ENCODE measurements at places on chromosomes 6 and 20.
A peak's percentile ranks its signal among the peaks of the same experiment; 100 is the strongest.

DNA sequence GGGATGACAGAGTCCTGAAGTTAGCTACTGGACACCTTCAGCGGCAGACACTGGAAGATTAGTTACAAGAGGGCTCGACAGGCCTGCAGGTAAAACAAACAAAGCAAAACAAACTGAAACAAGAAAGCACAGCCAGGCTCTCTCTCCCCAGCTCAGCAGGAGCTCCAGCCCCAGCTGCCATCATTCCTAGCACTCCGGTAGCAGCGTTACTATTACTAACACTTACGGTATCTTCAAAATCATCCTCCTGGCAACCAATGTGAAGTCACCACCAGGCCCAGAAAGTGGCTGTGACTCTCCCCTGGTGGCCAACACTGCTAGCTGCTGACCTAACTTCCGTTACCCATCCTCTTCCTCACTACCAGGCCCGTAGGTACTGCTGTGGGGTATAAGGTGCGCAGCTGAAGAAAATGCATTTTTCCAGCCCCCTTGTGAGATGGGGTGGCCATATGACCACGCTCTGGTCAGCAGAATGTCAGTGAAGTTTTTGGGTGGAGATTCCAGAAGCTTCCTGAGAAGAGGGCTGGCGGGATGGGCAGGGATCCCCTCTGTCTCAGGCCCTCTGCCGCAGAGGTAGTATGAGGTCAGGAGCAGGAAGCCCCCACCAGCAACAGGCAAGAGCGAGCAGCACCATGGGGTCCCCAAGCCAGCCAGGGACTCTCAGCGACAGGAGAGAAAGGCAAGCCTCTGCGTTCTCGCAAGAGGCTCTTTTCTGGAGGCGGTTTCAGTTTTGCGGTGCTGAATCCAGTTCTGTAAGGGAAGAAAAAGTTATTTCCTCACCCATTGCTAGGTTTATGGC is 37.4 kb upstream of the TBXT start:
- no peak for DNase-seq

DNA sequence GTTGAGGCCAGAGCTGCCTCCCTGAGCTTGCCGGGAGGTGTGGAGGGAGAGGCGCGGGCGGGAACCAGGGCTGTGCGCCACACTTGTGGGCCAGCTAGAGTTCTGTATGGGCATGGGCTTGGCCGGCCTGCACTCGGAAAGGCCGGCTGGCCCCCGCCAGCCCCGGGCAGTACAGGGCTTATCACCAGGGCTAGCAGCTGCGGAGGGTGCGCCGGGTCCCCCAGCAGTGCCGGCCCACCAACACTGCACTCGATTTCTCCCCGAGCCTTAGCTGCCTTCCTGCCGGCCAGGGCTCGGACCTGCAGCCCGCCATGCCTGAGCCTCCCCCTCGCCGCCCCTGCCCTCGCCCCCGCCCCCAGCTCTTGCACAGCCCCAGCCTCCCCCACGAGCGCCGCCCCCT is 472.7 kb downstream of the TFAP2A start:
- no peak for DNase-seq

DNA sequence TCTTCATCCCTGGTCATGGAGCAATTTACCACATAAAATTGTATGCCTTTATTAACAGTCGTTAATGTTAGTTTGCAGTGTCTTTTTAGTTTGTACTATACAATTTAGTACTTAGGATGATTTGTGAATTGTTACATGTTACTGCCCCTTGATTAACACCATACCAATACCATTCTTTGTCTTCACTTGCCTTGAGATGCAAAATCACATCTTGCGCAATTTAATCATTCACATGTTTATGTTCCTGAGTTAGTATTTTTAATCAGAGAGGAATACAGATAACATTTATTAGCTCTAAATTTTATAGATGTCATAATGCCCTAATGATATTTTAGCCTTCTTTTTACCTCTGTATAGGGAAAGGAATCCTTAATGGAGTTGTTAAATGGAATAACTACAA is 114.1 kb downstream of the SCAF8 start:
- DNase-seq = no peak

- DNase-seq = no peak
Observed at GRCh38 chr6:110590821-110591351, 114.5 kb upstream of the SLC22A16 start.

DNA sequence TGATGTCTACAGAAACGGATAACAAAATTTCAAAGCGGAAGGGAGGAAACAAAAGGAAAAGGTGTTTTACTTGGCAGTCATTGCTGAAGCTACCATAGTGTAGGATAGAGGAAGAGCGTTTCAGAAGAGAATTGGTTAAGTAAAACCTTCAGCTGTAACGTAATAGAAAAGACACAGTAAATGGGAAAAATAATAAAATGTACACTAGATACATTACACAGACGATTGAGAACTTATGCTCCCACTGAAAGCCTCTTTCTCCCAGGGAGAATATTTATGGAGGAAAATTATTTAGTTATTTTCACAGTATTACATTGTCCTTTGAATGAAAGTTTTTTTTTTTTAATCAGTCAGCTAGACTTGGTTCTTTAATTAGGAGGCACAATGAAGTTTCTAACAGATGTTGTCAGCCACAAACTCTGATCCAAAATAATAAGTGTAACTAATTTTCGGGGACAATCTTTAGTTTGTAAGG is 90.7 kb upstream of the PRDM1 start:
- DNase-seq = no peak

DNA sequence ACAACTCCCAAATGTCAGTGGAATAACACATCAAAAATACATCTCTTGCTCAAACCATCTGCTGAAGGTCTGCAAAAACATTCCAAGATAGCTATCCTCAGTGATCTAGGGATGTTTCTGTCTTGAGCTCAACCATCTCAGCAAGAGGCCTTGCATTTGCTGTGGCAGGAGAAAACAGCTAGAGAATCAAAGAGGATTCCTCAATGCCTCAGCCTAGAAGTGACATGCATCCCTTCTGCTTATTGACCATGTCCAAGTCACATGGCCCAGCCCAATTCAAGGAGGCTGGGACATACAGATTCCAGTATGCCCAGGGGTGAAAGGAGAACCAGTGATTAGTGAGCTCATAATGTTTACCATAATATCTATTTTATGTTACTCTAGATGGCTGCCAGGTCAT is 269.5 kb downstream of the PLCB1 start:
- no peak for DNase-seq

- DNase-seq = no peak
Observed at GRCh38 chr20:36405255-36405654, 99.1 kb downstream of the DLGAP4 start.

- no peak for DNase-seq
Observed at GRCh38 chr6:69918813-69919475, 52.6 kb downstream of the COL19A1 start.

DNA sequence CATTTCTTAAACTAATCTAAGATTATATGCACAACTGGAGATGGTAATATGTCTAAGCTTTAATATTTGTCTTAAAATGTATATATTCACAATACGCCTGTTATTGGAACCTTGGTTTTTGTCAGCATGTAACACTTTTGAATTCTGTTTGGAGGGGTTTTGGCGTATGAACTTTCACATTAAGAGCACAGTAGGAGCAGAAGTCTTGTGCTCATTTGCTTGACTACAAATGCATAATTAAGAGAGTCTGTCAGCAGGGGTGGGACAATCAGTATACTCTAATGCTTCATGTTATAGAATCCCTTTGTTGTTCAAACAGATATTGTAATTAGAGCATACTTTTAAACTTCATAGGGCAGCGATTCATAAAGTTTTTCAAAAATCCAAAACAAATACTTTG is 112.8 kb downstream of the QKI start:
- no peak for DNase-seq

- no peak for DNase-seq
Observed at GRCh38 chr6:133131621-133132465, 109.3 kb upstream of the EYA4 start.

GRCh38 chr20:25187220-25187619 is 8.3 kb upstream of the ENTPD6 start:
- no peak for DNase-seq

- no peak for DNase-seq
Observed at GRCh38 chr6:88945415-88946008, 17.9 kb downstream of the RNGTT start.

DNA sequence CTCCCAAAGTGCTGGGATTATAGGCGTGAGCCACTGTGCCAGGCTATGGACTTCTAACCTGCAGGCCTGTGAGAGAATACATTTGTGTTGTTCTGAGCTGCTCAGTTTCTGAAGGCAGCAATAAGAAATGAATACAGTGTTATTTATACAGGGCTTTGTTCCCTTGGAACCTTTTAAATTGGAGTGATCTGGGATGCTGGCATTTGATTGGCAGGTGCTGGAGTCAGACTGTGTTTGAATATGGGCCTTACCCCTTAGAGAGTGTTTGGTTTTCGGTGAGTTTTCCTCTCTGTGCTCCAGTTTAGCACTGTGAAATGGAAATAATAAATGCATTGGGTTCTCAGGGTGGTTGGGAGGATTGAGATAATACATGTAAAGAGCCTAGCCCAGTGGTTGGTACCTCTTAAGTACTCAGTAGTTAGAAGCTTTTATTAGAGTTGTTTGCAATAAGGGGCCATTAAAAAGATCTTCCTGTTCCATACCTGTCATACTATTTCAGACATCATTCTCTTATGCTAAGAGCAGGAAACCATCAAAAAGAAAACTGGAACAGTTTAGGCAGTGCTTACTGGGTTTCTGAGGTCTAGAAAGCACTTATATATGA is 22.1 kb downstream of the BMP6 start:
- DNase-seq = no peak

GRCh38 chr6:103908898-103909297 is 950.8 kb downstream of the HACE1 start:
- no peak for DNase-seq

DNA sequence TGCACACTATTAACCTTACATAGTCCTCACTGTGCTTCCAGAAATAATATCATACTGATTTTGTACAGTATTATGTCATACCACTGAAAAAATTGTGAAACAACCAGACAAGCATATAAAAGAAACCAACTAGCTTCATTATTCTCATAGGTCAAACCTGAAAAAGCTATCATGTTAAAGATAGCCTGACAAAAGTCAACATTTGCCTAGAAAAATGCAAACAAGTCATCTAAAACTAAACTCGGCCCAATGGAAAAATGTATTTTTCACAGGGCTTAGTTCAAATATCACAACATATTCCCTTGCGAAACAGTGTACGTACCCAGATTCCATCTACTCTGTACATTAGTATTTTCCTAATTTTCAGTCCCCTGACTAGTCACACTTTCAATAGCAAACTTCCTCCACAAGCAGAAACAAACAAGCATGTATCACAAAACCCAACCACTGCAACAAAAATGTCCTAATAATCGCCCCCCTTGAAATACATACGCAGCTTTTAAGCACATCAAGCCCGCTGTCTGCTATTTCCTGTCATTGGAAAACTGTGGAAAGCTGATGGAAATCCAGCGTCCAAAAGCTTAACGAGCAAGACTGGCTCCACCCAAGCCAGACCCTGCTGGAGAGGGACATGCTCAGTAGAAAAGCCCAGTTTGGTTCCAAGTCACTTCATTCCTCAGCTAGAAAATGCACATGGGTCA is 93.1 kb downstream of the EPB41L2 start:
- DNase-seq = no peak

- DNase-seq = no peak
Observed at GRCh38 chr6:36136034-36136433, 5.7 kb downstream of the MAPK13 start.

DNA sequence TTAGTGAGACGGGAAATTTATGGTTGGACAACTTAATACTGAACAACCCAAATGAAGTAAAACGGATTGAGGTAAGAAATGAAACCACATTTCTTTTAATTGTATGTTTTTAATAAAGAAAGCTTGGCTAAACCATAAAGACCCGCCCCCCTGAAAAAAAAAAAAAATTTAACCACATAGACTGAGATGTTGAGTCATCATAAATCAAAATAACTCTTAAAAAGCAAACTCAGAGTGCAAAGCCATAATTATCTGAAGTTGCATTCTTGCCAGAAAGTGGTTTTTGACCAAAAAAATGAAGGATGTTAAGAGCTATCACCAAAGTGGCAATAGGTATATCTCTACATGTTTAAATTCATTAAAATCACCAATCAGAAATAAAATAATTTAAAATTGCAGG is 101.8 kb upstream of the COL21A1 start:
- DNase-seq = no peak

- no peak for DNase-seq
Observed at GRCh38 chr6:163457637-163458561, 43.4 kb downstream of the QKI start.

DNA sequence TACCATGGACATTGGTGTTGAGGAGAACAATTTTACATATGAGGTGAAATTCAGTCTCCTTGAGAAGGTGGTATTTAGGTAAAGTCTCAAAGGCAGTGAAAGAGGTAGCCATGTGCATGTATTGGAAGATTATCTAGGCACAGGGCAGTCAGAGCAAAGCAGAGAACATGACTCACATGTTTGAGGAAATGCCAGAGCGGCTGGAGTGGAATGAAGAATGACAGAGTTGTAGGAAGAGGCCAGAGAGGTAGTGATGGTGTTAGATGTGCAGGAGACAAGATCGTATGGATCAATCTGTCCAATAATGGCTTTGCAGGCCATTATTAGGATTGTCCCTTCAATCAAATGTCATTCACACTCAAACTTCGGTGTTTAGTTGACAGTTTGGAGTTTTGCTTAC is 449.4 kb upstream of the PTCHD4 start:
- DNase-seq = no peak

GRCh38 chr20:48738399-48739304 is 89.1 kb downstream of the PREX1 start:
- peak; percentile 40 for DNase-seq

GRCh38 chr20:2840967-2841531 is 504 bp downstream of the VPS16 start:
- DNase-seq = peak; percentile 35

- DNase-seq = peak; percentile 79
Observed at GRCh38 chr6:24991810-24992467, 56.2 kb upstream of the RIPOR2 start.

GRCh38 chr6:32943864-32944649 is 3.2 kb upstream of the HLA-DMB start:
- peak; percentile 19 for DNase-seq

All from activated CD4-positive, alpha-beta T cell treated with anti-CD3 and anti-CD28 coated beads for 4 hours (primary cell).